G401 (cell line): ENCODE measurements at places on chromosomes 6 and 20. TPM values are rescaled to one million over a fixed set of nuclear protein-coding genes. Genes with fewer than 3 reads are reported as not detected.

STMND1 gene
- not detected in 2 replicates for total RNA-seq

COX4I2 gene
- not detected in 2 replicates for total RNA-seq

PLG gene
- not detected in 2 replicates for total RNA-seq

LHFPL5 gene
- total RNA-seq, result not detected in 2 replicates

CCN2 gene
- total RNA-seq, result 40.3 and 42.9 TPM in 2 replicates

IMPG1 gene
- not detected in 2 replicates for total RNA-seq
